ENCODE measurements at places on chromosomes 11 and 22.
A peak's percentile ranks its signal among the peaks of the same experiment; 100 is the strongest.

GRCh38 chr22:24230911-24231656 is 13.8 kb downstream of the GGT5 start:
- peak; percentile 68 for DNase-seq

DNA sequence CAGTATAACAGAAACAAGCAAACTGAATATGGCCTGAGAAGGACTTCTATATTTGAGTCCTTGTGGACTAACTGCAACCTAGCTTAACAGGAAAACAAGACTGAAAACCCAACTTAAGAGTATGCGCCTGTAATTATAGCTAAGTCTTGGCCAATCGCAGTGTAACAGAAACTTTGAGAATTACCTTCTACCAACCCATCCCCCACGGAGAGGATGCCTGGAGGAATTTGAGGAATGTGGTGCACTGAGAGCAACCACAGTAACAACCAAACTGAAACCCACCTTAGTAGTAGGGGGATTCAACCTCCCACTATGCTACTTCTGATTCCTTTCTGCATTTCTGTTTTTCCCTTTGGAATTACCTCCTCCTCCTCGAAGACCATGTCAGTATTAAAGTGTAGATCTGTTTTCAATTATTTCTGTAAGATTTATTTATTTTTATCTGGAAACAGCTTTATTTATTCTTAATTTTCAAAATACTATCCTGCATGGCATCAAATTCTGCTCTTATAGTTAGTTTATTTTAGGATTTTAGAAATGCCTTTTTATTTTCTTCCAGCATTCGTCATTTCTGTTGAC is 393.6 kb downstream of the KCNA4 start:
- no peak for DNase-seq

DNA sequence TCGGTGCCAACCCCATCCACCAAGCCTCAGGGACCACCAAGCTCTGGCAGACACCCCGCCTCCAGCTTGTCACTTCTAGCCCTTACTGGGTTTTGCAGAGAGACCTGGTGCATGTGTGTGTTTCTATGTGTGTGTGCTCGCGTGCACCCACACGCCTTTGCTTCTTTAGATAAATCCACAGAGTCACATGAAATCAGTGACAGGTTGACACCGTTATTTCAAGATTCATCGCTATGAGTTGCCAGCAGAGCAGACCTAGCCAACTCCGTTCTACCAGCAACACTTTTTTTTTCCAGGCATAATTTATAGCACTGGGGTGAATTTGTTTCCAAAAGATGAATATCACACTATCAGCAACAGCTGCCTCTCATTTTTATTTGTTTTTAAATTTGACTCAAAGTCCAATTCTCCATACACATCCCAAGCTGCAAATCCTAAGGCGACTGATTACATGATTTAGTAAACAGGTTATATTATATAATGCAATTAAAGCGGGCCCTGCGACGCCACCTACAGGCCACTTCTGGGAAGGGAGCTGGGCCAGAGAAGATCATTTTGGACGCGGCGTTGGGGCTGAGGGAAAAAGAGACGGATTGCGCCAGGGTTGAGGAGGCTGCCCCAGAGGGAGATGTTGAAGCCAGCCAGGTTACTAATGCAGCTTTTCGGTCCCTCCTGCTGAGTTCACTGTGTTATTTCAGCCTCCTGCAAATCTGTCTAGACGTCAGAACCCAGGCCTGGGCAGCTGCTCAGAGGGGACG is 150.5 kb downstream of the FEZ1 start:
- peak; percentile 41 for DNase-seq

DNA sequence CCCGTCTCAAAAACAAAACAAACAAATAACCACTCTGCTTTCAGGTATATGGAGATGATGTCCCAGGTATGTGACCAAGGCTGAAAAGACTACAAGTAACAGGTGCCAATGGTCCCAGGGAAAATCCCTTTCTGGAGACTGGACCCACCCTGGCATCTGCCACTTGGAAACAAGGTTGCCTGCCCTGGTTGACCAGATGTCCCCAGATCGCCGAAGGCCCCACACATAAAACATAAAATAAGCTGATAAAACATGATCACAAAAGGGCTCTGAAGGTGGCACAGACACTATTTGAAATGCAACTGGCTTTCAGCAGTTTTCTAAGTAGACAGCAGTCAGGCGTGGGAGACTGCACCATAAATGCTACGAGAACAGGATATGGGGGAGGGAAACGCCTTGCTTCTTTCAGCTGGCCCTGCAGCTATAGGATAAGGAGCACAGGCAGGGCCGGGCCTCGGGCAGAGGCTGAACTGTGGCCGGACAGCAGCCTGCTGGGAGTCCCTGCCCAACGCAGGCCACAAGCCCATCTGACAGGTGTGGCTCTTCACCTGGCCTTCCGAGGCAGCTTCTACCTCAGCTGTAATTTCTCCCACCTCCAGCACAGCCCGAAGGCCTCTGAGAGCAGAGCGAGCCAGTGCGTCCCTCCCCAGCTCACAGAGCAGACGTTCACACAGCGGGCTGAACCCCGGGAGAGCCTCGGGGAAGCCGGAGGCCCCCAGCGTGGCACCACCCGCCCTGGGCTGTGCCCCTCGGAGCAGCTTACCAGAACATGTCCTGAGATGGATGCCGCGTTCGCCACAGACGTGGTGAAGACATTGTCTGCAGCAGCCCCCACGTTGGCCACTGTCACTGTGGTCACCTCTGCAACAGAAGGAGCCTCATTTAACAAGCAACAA is 4.0 kb downstream of the DEAF1 start:
- DNase-seq, result no peak

DNA sequence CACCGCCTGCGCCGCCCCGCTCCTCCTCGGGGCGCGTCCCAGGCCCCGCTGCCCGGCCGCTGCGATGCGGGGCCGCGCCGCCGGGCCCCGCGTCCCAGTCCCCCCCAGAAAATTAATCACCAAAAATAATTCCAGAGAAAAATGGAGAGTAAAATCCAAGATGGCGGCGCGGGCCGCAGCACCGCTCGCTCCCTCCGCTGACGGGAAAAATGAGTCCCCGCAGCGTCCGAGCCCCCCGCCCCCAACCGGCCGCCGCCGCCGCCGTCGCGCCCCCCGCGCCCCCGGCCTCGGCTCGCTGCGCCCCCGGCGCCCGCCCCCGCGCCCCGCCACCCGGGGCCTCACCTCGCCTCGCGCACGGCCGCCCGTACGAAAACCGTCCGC is at the start of gene KMT5B:
Gene KMT5B (minus strand): TSS at position 162 of the 381 bp plus-strand sequence. CDS start 23,220 bp downstream, outside the sequence.
- DNase-seq, result no peak

DNA sequence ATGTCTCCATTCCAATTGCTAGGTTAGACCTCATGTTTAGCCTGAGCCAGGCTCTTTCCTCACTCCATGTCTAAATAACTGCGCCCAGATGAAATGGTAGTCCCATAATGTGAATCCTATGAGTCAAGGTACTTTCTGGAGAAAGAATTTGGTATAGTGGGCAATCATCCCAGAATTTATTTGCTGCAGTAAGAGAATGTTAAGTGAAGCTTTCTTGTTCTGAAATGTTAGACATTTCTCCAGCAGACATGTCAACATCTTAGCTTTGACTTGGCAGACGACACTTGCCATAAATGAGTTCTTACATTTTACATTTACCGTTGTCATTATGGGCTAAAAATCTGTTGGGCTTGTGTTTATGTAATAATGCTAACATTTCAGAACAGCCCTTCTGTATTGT is 165.2 kb downstream of the PGR start:
- no peak for DNase-seq

- no peak for DNase-seq
Observed at GRCh38 chr11:134663506-134664313, 251.7 kb upstream of the B3GAT1 start.

GRCh38 chr22:22408731-22409696 is 99.5 kb downstream of the ZNF280B start:
- DNase-seq, result no peak

DNA sequence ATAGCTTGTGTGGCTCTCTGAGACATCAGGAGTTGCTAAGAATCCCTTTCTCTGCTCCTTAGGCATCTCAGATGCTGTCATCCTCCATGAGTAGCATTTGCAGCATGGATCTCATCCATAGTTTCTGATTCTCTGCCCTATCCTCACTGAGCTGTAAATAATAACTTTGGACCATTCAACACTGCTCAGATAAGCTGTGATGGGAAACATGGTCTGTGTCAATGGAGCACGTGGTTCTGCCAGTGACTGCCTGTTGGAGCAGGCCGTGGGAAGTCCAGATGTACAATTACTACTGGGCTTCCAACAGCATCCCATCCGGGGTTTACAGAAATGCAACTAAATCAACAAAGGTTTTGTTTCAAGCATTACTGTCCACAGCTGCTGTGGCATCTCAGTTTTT is 160.1 kb downstream of the OR4C45 start:
- no peak for DNase-seq

DNA sequence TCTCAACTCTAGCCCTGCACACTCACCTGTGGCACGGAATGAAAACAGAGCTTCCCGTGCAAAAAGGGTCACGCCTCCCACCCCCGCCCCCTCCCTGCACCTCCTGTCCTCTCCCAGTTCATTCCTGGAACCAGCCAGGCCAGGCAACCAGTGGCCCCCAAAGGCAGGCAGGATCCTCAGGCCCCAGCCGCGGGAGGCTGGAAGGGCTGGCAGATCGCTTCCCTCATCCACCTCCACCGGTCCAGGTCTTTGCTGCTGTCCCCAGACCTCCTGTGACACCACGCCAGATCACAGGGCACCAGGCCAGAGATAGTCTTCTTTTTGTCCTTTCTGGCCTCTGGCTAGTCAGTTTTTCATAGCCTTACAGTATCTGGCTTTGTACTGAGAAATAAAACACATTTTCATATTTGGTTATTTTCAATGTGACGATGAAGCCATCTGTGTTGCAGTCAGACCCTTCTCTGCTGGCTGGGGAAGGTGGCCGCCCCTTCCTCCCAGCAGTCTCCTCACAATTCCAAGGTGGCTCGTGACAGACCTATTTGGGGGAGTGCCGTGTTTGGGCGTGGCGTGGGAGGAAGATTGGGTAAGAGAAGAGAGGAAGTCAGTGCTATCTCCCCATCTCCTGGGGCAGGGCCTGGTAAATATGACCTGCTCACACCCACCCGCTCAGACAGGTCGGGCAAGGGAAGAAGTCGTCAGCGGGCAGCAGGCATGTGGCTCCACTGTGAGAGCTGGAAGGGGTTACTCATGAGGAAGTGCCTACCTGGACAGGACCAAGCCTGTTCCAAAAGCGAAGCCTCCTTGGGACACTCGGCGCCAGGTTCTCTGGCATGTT is 9.1 kb downstream of the SSH3 start:
- DNase-seq, result no peak

DNA sequence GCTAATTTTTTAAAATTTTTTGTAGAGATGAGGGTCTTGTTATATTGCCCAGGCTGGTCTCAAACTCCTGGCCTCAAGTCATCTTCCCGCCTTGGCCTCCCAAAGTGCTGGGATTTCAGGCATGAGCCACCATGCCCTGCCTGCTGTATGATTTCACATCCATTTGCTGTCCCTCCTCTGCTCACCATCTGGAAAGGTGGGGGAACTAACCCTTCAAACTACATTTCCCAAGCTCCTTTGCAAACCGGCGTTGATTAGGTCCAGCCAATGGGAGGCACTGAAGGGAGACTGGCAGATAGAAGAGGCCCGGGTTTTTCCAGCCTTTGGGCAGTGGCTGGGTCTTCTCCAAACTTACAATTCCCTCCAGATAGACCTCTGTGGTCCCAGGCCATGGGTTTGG is 19.3 kb downstream of the RFPL1 start:
- DNase-seq, result no peak

DNA sequence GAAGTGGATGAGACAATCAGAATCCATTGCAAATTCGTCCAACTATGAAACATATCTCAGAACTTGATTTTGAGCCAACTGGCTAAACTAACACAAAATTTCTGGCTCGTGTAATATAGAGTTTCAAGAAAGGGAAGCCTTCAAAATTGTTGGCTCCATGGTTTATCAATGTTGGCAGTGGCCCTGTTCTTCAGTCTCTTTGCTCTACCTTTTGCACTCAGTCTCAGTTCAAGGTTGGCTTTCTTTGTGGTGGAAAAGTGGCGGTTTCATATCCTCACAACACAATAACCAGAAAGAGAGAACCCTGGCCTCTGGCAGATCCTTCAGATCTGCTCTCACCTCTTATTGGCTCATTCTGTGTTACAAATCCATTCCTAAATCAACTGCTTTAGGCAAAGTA is 473.8 kb upstream of the API5 start:
- DNase-seq, result no peak

DNA sequence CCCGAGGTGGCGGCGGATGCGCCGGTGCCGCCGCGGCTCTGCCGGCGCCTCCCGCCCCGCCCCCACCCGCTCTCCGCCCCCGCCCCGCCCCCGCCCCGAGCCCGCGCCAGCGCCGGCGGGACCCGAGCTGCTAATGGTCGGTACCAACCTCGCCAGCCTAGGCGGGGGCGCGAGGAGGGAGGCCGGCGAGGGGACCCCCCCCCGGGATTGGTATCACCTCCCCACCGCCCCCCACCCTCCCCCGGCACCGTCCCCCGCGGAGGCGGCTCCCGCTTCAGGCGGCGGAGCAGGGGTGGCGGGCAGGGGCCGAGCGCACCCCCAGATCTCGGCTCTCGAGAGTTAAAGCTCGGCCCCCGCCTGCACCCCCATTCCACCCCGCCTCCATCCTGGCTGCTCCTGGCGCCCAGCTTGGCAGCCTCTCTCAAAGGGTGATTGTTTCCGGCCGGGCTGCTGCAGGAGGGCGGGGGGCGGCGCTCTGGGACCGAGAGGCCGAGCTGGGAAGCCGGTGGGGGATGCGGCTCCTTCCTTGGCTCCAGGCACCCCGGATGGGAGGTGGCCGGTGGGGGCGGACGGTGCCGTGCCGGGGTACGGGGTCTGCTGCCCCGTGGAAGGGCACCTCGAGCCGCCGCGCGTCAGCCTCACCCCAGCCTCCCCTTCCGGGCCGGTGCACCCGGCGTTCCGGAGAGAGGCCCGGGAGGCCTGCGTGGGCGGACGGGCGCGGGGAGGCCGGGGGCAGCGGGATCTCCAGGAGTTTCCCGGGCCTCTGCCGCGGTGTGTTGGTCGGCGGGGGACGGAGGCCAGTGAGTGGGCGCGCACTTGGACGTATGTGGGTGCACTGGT is at the start of gene B3GAT1:
Gene B3GAT1 (minus strand): TSS at position 40 of the 840 bp plus-strand sequence. CDS start 24,583 bp downstream, outside the sequence.
- DNase-seq, result no peak

GRCh38 chr11:12148466-12148865 is 38.1 kb downstream of the MICAL2 start:
- DNase-seq, result no peak
